ENCODE measurements at places on chromosomes 6 and 20. TPM values are rescaled to one million over a fixed set of nuclear protein-coding genes. Genes with fewer than 3 reads are reported as not detected.

The HMGN3 gene
- total RNA-seq = 64.5 TPM

The TTK gene
- total RNA-seq = 17.1 TPM

The NTSR1 gene
- 0.10 TPM for total RNA-seq

The CTCFL gene
- total RNA-seq = 0.06 TPM

The BCAS1 gene
- 0.45 TPM for total RNA-seq

The IBTK gene
- 38.8 TPM for total RNA-seq

The CYP24A1 gene
- total RNA-seq = 220 TPM

The ERVFRD-1 gene
- total RNA-seq = not detected

The MCHR2 gene
- not detected for total RNA-seq

The C6orf163 gene
- total RNA-seq = 0.17 TPM

The HRH3 gene
- total RNA-seq = 0.03 TPM

The RAD21L1 gene
- total RNA-seq = 0.09 TPM

The LST1 gene
- total RNA-seq = not detected

The TBCC gene
- 18.8 TPM for total RNA-seq

The APMAP gene
- 167 TPM for total RNA-seq

The SLC17A9 gene
- 0.05 TPM for total RNA-seq

The SLC22A2 gene
- total RNA-seq = not detected

The NAA20 gene
- 162 TPM for total RNA-seq

The PGBD1 gene
- total RNA-seq = 4.7 TPM

The RHAG gene
- total RNA-seq = 0.07 TPM

The EYS gene
- 0.19 TPM for total RNA-seq

The RUNX2 gene
- total RNA-seq = 1.2 TPM

The DLK2 gene
- total RNA-seq = 7.9 TPM

The MYH7B gene
- not detected for total RNA-seq

The PNLDC1 gene
- 0.06 TPM for total RNA-seq

The SPTLC3 gene
- total RNA-seq = 0.07 TPM

The KIF13A gene
- total RNA-seq = 20.3 TPM

The VSTM2L gene
- total RNA-seq = 10.5 TPM

The CGA gene
- 0.21 TPM for total RNA-seq

The SKIC2 gene
- total RNA-seq = 21.0 TPM

The CLVS2 gene
- 0.14 TPM for total RNA-seq

The ESR1 gene
- not detected for total RNA-seq

The C4A gene
- 1.5 TPM for total RNA-seq

The LPA gene
- total RNA-seq = 0.02 TPM

All from A549 treated with CORT108297 at 1 μM for 4 hours (cell line).